DMS53 (cell line): ENCODE measurements at places on chromosomes 16 and 17.
A peak's percentile ranks its signal among the peaks of the same experiment; 100 is the strongest.

DNA sequence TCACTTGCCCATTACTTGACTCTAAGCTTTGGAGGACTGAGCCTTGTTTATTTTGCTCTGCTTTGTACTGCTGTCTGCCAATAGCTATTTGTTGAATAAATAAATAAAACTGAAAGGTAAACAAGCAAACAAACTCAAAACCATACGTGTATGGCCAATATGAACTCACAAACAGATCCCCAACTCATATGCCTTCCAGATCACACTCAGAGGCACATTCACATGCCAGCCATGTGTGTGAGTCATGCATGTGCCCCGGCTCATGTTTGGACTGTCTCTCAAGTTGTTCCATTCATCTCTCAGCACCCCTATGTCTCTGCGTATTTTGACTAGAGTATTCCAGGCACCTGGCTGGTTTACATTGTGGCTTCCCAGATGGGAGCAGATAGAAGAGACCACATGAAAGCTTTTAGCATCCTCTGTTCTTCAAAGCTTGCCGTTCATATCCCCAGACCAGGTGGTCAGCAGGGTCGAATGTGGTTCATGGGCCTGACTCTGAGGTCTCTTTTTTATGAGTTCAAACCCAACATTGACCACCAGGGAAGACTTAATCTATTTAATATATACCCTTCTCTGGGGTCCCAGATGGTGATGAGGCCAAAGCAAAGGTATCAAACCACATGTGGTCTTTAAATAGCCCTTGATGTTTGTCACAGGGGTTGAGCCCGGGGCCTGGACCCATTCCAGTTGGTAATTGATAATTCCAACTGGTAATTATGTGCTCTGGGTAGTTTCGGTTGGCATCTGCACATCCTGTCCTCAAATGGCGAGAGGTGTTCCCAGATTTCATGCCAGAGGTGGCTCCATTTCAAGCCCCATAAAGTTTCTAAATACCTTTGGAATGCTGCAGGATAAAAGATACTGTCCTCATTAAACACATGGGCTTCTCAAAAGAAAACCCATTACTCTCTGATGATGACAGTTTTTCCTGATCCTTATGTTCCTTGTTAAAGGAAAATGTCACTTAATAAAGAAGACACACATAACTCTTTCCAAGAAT lies 287.3 kb upstream of the MAF start:
- peak; percentile 12 for DNase-seq

- no peak for DNase-seq
These were observed 43.7 kb downstream of the PPL start for GRCh38 chr16:4893103-4893862.

DNA sequence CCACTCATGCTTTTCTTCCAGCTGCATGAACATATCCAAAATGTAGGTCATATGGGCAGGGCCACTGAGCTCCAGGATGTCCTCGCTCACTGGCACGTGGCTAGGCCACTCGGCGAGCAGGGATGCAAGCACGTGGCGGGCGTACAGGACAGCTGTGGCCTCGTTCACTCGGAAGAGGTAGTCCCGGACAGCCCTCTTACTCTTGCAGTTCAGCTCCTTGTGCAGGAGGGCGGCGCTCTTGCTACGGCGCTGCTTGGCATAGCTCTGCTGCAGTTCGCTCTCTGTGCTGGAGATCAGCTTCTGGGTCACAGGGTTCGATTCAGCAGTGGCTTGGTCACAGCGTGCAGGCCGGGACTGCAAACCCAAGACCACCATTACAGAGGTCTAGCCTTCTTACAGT lies 53.1 kb upstream of the ATP2A3 start:
- DNase-seq = peak; percentile 37

DNA sequence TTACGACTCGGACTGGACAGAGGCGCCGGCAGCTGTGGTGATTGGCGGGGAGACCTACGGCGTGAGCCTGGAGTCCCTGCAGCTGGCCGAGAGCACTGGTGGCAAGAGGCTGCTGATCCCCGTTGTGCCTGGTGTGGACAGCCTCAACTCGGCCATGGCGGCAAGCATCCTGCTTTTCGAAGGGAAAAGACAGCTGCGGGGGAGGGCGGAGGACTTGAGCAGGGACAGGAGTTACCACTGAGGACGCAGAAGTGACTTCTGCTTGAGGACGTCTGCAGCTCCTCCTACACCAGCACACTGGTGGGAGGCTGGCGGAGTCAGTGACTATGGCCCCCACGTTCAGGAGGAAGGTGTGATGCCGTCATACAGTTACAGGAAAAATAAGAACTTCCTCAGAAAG lies 9.7 kb downstream of the MRM3 start:
- no peak for DNase-seq

GRCh38 chr17:78355701-78356100 lies 4.2 kb downstream of the SOCS3 start:
- DNase-seq = no peak

GRCh38 chr16:23079675-23080301 lies 69.5 kb downstream of the USP31 start:
- DNase-seq = peak; percentile 88
